ENCODE measurements at places on chromosomes 4 and X.

GRCh38 chr4:158492391-158492790, 29.3 kb upstream of the RXFP1 start:
- DNase-seq: no peak

GRCh38 chr4:46124773-46125413, 1.0 kb upstream of the GABRG1 start:
- DNase-seq: no peak

DNA sequence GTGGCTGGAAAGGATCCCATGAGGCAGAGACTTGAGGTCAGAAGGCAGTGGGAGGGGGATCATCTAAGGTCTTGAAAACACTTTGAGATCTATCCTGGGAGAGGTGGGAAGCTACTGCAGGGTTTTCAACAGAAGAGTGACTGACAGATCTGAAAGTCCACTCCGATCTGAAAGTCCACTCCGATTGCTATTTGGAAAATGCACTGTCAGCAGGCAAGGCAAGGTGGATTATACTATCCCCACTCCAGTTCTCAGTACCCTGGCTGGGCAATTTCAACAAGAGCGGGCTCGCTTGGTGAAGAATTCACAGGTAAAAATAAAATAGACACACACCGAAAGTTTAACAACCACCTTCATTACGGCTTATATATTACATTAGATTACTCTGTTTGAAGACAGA, 42.3 kb upstream of the C1QTNF7 start:
- no peak for DNase-seq

- no peak for DNase-seq
These were observed 312.4 kb downstream of the DHRSX start for GRCh38 chrX:2188330-2188792.

DNA sequence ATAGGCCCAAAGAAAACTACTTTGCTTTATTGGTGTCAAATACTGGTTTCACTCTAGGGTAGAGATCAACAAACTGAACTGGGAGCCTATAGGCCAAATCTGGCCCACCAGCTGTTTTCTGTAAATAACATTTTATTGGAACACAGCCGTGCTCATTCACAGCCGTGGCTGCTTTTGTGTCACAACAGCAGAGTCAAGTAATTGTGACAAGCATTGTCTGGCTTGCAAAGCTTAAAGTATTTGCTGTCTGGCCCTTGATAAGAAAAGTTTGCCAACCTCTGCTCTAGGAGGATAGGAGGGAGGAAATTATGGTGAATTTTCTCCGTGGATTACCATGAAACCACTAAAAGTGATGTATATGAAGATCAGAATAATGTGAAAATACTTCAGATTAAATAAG, 53.4 kb downstream of the GPAT3 start:
- no peak for DNase-seq

- no peak for DNase-seq
These were observed 44.8 kb downstream of the SPANXN3 start for GRCh38 chrX:143472347-143472938.

GRCh38 chrX:68922013-68922412, 93.2 kb downstream of the EFNB1 start:
- no peak for DNase-seq

GRCh38 chr4:8089862-8090261, 68.8 kb downstream of the ABLIM2 start:
- DNase-seq: no peak

GRCh38 chr4:90007494-90008167, 113.0 kb downstream of the MMRN1 start:
- no peak for DNase-seq

GRCh38 chr4:54332542-54332941, 103.4 kb downstream of the PDGFRA start:
- no peak for DNase-seq

- DNase-seq: no peak
These were observed 39.3 kb upstream of the FAM47B start for GRCh38 chrX:34903316-34903715.
